Right atrium auricular region (tissue), 2 donors: ENCODE measurements at places on chromosomes 6 and 20. TPM values are rescaled to one million over a fixed set of nuclear protein-coding genes. Genes with fewer than 3 reads are reported as not detected.

The NHSL1 gene
- total RNA-seq = 41.6 TPM

The BPIFB2 gene
- not detected for total RNA-seq

The MAPK13 gene
- total RNA-seq = 1.4 TPM

The TRIM10 gene
- total RNA-seq = not detected

The OR2H2 gene
- total RNA-seq = not detected

The GPLD1 gene
- total RNA-seq = 0.33 TPM

DNA sequence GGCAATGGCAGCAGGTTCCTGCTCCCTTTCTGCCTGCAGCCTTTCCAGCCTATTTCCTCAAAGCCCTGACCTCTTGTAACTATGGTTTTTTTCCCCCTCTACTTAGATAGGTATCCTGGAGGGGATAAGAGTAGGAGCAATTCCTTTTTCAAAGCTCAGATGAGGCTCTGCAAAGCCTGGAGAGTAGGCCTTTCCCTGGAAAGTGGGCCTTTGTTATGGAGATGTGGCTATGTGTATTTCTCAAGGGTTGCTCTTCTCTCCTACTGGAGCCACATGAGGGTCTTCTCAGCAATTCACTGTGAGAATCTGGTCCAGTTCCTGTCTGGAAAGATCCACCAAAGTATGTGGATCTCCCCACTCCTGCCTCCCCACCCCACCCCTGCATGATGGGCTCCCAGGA lies 96.0 kb downstream of the DTD1 start:
- DNase-seq = no peak

DNA sequence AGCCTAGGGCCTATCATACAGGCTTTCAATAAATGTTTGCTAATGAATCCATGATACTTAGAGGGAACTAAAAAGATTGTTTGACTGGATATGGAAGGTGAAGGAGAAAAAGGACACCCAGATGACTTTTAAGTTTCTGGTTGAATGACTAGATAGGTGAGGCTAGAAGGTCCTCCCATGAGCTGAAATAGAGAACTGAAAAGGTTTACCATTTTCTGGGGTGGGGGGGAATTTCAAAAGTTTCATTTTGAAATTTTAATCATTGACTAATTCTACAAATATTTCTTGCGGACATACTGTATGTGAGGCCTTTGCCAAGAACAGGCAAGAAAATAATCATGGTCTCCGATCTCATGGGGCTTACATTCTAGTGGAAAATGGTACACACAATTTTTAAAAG lies 17.9 kb upstream of the ZBTB2 start:
- no peak for DNase-seq

DNA sequence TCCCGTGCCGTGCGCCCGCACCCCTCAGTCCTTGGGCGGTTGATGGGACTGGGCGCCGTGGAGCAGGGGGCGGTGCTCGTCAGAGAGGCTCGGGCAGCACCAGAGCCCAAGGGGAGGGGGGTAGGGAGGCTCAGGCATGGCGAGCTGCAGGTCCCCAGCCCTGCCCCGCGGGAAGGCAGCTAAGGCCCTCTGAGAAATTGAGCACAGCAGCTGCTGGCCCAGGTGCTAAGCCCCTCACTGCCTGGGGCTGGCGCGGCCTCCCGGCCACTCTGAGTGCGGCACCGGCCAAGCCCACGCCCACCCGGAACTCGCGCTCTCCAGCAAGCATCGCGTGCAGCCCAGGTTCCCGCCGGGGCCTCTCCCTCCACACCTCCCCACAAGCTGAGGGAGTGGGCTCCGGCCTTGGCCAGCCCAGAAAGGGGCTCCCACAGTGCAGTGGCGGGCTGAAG lies 16.4 kb downstream of the SOX4 start:
- no peak for DNase-seq

DNA sequence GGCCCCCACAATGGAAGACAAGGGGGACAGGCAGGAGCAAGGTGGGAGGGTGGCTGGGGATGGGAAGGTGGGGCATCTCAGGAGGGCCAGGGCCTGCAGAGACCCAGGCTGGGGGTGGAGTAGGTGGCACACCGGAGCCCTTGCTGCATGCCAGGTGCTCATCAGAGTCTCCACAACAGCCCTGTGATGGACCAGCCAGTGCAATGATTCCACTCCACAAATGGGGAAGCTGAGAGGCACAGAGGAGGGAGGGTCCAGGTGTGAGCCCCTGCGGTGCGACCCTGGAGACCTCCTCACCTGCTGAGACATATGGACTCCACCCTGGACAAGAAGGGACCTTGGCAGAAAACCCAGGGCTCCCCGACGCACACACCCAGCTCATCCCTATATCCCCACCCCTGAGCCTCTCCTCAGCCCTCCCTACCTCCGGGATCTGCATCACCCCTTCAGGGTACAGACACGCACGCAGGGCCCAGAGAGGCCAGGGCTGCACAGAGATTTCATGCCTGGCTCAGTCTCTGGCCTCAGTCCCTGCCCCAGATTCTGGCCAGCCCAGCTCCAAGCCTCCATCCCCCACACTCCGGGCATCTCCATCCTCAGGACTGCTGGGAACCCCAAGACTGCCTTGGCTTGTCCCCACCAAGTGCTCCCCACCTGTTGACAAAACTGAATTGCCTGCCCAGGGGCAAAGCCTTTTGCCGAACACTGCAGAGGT lies 7.1 kb upstream of the GRM4 start:
- DNase-seq = no peak

DNA sequence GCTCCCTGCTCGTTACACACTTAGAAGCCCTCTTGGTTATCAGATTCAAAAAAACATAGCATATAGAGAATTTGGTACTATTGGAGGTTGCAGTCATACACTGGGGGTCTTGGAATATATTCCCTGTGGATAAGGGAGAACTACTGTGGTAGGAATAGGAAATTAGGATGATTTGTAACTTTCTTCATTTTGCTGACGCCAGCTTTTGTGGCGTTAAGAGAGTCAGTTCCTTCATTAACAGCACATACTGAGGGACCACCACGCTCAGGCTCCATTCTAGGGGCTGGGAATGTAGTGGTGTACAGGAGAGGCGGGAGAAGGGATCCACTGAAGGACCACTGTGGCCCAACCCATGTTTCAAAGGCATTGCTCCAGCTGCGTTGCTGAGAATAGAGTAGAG lies 140.3 kb downstream of the MBOAT1 start:
- no peak for DNase-seq

DNA sequence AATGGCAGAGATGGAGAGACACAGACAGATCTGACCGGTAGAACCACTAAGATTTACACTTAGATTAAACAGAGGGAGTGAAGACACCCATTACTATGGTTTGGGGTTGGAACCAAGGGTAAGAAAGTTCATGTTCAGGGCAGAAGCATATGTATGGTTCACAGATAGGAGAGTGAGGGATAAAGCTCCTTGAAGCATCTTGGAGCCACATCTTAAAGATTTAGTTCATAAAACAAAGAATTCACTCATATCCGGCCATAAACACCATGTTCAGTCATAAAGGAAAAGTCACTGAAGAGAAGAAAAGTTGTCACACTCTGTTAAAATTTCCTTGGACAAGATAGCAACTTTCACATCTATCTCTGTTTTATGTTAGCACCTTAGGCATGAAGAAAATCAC lies 18.0 kb downstream of the STX7 start:
- no peak for DNase-seq
